ENCODE measurements at places on chromosomes 4 and X.

GRCh38 chr4:158161551-158162354 lies 11.1 kb downstream of the GASK1B start:
- DNase-seq, result peak; percentile 25

GRCh38 chr4:139014371-139015268 lies 961 bp upstream of the NOCT start:
- DNase-seq, result peak; percentile 33

- no peak for DNase-seq
Measured at GRCh38 chrX:78314561-78314960, 12.8 kb downstream of the CYSLTR1 start.

DNA sequence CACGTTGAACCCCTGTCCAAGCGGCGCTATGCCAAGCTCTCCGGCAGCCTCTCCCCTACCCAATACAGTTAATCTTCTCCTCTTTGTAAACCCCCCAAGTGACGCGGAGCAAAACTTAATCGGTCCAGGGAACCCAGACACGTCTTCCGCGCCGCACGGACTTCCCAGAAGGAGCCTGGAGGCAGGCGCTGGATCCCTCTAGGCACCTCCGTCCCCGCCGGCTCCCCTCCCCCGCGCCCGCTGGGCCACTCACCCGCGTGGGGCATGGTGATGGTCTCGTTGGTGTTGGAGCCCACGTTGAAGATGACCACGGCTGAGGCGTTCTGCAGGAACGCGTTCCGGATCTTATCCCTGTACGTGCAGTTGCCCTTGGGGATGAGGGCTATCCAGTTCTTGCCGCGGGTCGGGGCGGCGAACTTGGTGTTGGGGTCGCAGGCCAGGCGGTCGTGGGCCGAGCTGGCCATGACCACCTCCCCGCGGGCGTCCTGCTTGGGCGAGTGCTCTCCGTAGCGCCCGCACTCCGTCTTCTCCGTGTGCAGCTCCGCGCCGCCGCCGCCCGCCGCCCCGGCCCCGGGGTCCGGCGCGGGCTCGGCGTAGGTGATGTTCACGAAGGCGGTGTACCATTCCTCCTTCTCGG lies 1.1 kb downstream of the RNF150 start:
- DNase-seq, result no peak

GRCh38 chr4:139645458-139645857 lies 20.2 kb upstream of the MGST2 start:
- no peak for DNase-seq

- peak; percentile 57 for DNase-seq
Measured at GRCh38 chrX:107674480-107675364, 46.4 kb downstream of the PRPS1 start.

DNA sequence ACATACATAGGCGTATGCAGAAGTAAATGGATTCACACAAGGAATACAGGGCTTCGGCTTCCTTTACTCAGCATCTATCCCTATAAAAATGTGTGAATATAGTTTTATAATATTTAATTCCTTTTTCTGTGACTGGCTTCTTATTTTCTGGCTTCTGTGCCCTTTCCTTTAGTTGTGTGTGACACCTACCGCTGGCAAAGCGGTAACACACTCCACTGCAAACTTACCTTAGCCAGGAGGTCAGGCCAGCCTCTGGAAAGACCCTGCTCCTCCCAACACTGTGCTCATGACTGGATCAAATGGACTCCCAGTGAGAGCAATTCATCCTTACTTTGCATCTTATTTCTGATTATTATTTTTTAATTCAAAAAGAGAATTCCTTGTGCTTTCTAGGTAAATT lies 244.2 kb downstream of the ANK2 start:
- no peak for DNase-seq

GRCh38 chrX:155867821-155868220 lies 13.3 kb upstream of the VAMP7 start:
- DNase-seq, result no peak

DNA sequence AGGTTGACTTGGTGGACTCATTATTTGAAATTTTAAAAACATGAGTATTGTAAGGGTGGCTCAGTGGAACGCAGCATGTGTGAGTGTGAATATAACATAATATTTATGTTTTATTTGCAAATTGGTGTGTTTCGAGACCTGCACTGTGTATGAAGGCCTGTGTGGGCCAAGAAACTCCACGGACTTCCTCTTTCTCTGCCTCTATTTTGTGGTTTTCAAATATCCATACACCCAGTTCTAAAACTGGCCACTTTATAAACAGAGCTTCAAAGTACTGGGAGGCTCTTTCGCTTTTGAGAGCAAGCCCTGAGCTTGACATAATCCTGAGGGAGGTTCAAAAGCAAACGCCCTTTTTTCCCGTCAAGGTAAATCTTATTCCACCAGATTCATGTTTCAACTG lies 187.7 kb downstream of the GPAT3 start:
- no peak for DNase-seq

GRCh38 chrX:39755143-39756032 lies 342.4 kb downstream of the BCOR start:
- DNase-seq, result peak; percentile 78

- DNase-seq, result no peak
Measured at GRCh38 chrX:43679778-43680177, 23.7 kb downstream of the MAOA start.

DNA sequence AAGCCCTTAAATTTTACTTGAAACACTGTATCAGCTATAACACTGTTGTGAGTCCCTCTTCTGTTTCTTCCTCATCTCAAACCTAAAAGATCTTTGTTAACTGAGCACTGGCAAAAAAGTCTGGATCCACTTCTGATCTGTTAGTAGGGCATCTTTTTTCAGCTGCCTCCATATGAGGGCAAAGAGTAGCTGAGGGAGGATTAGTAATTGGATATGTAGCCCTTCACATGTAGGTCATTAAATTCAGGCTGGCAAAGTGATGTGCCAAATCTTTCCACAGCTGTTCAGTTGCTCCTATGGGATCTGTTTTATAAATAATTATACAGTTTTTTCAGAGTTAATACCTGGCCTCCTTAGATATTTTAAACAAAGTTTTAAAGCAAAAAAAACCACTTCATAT lies 1.1 kb upstream of the TRMT10A start:
- DNase-seq, result no peak

DNA sequence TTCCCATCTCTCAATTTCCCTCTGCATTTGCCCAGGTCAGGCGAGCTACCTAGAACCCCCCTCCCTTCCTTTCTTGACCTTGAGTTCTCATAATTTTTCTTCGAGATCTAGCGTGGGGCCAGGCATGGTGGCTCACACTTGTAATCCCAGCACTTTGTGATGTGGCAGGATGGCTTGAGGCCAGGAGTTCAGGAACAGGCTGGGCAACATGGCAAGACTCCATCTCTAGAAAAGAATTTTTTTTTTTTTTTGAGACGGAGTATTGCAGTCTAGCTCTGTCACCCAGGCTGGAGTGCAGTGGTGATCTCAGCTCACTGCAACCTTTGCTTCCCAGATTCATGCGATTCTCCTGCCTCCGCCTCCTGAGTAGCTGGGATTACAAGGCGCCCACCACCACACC lies 4.5 kb upstream of the PORCN start:
- DNase-seq, result no peak

- DNase-seq, result no peak
Measured at GRCh38 chr4:155694100-155694785, 27.6 kb downstream of the GUCY1A1 start.

- DNase-seq, result no peak
Measured at GRCh38 chrX:155188786-155189185, 27.5 kb upstream of the VBP1 start.

DNA sequence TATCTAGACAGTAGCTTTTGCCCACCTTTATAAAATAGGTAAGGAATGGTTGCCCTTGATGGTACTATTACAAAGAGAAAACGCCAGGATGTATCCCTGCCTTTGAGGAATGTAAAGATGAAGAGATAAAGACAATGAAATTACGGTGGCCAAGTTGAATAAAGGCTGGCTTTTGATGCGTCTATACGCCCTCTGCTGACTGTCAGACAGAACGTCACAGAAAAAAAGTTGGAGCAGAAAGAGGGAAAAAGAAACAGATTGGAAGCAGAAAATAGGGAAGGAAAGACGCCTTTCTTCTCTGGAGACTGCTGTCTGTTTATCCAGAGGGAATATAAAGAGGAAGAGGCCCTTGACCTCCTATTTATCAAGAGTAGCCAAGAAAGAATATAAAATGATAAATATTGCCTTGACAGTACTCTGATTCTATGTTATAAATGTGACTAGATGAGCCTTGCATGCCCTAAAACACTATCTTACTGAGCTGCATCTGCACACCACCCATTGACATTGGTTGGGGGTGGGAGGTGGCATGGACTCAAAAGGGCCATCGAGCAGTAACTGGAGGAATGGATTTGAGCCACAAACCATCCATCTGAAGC lies 30.6 kb downstream of the PCDH19 start:
- DNase-seq, result no peak

DNA sequence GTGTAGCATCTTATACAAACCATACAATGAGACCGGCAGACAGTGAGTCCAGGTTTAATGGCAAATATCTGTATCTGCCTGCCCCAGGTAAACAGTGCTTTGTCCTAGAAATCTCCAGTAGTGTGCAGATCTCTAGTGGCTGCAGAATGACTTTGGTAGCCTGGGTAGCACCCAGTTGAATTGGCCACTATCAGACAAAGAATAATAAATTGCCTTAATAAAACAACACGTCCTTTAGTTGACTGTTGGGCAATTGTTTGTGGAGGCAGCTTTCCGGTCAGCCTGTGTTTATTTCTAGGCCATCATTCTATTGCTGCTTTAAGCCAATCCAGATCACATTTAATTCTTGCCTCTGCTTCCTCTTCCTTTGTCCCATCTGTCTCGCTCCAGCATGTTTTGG lies 52.5 kb downstream of the SNX25 start:
- DNase-seq, result no peak

DNA sequence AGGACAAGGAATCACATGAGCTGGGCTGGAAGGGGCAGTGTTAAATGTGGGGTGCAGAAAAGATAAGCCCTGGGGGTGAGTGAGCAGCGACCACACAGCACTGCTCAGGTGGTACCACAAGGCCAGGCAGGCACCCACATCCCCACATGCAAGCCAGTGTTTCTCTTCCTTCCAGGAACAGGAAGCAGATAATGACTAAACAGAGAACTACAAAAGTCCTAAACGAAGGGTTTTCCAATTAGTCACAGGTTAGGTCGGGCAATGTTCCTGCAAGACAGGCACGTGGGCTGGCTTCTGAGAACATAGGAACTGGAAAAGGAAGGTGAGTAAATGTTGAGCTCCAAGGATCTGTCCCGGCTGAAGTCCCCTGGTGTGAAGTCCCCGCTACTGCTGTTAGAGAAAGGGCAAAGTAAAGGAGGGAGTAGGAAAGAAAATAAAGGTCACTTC lies 19.5 kb downstream of the RELL1 start:
- peak; percentile 76 for DNase-seq

- DNase-seq, result no peak
Measured at GRCh38 chrX:34891391-34891790, 51.2 kb upstream of the FAM47B start.

GRCh38 chrX:105460376-105460775 lies 239.9 kb upstream of the TEX13A start:
- no peak for DNase-seq

GRCh38 chr4:33381816-33382215 lies 2661.6 kb downstream of the PCDH7 start:
- no peak for DNase-seq

DNA sequence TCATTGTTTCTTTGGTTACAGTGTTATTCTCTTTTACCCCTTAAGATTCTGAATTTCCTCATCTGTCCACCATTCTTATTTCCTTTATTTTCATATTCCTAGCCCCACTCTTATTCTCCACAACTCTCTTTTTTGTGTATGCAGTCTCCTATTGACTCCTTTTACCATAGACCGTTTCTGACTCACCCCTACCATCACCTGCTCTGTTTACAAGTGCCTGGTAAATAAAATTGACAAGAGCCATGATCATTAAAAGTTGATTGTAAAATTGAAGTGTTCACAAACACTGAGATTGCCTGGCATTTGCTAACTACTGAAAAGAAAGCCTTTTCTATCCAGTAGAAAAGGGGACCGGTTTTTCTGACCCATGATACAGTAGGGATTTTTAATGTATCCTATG lies 54.4 kb downstream of the MRPL1 start:
- DNase-seq, result no peak

DNA sequence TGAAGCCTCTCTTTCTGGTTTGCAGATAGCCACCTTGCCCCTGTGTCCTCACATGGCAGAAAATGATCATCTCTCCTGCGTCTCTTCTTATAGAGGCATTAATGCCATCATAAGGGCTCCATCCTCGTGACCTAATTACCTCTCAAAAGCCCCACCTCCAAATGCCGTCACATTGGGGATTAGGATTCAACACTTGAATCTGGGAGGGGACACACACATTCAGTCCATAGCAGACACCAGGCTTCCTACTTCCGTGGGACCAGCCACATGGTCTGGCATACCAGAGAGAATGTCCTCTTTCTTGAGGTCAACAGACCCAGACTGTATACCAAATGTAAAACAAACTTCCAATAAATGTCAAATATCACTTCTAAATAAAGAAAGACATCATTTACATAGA lies 82.3 kb upstream of the S100G start:
- no peak for DNase-seq
